ENCODE measurements at places on chromosomes 12 and 14.

- DNase-seq: no peak
Observed at GRCh38 chr14:40525314-40525713, 1081.4 kb upstream of the LRFN5 start.

DNA sequence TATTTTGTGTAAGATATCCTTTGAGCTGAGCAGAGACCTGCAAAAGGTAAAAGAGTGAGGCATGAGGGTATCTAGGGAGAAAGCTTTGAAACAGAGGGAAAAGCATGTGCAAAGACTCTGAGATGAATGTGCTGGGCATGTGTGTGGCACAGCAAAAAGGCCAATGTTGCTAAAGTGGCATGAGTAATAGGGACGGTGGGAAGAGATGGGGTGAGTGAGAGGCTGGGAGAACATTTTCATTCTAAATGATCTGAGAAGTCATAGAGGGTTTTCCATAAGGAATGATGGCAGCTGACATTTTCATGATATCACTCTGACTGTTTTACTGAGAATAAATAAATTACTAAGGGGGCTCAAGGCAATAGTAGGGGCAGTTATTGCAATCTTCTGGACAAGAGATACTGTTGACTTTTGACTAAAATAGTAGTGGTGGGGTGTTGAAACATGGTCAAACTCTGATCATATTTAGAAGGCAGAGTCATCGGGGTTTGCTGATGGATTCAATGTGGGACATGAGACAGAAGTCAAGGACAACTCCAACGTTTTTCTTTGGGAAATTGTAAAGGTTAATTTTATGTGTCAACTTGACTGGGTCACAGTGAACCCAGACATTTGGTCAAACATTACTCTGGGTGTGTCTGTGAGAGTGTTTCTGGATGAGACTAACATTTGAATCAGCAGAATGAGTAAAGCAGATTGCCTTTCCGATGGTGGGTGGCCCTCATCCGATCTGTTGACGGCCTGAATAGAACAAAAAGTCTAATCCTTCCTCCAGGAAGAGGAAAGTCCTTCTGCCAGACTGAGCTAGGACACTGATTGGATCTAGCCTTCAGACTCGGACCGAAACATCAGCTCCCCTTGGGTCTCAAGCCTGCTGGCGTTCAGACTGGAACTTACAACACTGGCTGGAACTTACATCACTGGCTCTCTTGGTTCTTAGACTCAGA lies 193.9 kb upstream of the PLXNC1 start:
- no peak for DNase-seq

DNA sequence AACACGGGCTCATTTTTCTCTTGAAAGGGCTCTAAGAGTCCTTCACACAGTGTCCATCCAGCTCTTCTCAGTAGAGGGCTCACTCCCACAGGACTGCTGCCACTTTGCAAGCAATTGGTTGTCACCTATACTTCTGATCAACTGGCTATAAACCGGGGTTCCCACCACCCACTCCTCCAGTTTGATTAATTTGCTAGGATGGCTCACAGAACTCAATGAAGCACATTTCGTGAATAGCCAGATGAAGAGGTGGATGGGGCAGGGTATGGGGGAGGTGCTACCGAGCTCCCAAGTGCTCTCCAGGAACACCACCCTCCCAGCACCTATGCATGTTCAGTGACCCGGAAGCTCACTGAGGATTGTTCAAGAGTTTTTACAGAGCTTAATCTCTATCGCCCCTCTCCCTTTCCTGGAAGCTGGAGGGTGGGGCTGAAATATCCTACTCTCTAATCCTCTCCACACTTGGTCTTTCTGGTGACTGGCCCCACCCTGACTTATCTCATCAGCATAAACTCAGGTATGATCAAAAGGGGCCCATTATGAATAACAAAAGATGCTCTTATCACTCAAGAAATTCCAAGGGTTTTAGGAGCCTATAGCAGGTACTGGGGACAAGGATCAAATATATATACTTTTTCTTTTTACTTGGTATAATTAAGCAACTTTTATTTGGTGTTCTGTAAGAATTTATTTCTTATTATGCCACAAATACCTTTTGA lies 13.9 kb upstream of the EGLN3 start:
- DNase-seq: no peak

GRCh38 chr12:132776816-132777568 lies 15.4 kb upstream of the ANKLE2 start:
- DNase-seq: peak; percentile 68

- no peak for DNase-seq
Observed at GRCh38 chr12:63212316-63212715, 61.3 kb upstream of the AVPR1A start.

DNA sequence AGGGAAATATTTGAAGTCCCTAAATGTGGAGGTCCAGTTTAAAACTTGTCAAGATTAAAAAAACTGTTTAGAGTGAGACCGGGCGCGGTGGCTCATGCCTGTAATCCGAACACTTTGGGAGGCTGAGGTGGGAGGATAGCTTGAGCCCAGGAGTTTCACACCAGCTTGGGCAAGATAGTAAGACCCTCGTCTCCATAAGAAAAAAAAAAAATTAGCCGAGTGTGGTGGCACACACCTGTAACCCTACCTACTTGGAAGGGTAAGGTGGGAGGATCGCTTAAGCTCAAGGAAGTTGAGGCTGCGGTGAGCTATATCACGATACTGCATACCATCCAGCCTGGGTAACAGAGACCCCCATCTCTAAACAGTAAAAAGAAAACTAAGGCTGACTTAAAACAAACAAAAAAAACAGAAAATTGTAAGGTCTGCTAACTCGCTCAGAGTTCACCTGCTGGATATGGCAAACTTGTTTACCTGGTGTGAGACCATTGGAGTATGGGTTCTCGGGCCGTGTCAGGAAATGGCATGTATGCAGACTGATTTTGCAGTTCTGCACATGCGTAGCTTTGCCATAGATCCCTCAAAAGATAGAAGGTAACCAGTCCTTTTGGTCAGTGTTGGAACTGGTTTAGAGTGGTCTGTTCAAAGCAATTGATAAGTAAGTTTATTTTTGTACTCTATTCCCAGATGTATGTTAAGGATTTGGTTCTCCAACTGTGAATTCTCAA lies 2.1 kb downstream of the RNF10 start:
- no peak for DNase-seq

- no peak for DNase-seq
Observed at GRCh38 chr14:95710106-95710505, 3.8 kb downstream of the TCL1A start.

GRCh38 chr12:106774808-106775524 lies 484 bp downstream of the RIC8B start:
- no peak for DNase-seq

GRCh38 chr14:43252866-43253265 lies 1254.2 kb downstream of the FSCB start:
- DNase-seq: no peak

GRCh38 chr14:46368275-46368674 lies 283.3 kb downstream of the RPL10L start:
- no peak for DNase-seq

DNA sequence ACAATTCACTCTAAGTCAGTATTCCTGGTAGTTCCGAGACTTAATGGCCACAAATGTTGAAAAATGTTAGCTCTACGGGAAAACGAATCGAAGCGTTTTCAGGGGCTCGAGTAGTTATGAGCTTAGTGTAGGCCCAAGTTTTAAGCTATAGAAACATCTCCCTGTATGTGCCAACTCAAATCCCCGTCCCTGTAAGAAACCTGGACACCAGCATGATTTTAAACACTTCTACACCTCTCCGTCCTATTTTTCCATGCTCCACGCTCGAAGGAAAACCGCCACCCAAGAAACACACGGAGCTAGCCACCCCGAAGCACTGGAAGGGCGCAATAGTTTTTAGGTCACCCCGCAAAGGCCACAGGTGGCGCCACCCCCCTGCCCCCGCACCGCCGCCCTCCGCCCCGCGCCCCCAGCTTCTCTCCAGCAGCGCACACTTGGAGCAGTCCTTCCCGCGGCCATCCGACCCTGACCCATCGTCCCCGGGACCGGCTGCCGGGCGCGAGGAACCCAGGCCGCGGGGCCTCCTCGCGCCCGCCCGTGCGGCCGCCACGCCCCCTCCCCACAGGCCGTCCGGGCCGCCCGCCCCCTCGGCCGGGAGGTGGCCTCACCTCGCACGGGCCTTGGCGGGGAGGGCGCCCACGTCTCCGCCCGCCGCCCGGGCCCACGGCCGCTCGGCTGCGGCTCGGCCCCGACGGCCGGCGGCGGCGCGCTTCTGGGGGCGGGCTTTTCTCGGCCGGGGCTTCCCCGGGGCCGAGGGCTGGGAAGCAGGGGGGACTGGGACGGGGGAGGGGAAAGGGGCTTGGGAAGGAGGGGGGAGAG lies 522 bp downstream of the R3HDM2 start:
- peak; percentile 9 for DNase-seq

DNA sequence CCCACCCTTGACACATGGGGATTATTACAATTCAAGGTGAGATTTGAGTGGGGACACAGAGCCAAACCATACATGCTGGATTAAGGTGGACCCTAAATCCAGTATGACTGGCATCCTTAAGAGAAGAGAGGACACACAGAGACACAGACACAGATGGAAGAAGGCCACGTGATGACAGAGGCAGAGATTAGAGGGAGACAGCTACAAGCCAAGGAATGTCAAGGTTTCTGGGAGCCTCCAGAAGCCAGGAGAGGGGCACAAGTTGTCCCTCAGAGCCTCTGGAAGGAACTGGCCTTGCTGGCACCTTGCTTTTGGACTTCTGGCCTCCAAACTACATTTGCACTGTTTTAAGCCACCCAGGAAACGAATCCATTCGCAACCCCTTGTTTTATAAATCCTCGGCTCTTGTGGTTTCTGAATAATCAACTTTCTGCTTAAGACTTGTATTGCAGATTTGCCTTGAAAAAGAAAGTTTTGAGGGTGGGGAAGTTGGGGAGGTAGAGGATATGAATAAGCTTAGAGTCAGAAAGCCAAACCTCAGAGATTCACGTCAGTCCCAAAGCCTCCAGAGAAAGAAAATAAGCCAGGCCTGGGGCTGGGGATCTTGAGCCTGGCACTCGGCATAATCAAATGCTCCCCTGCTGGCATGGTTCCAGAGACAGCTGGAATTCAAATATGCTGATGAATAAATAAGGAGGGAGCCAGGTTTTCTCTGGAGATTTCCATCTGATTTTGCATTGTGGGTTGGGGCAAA lies 224.2 kb upstream of the PWP1 start:
- DNase-seq: peak; percentile 83

DNA sequence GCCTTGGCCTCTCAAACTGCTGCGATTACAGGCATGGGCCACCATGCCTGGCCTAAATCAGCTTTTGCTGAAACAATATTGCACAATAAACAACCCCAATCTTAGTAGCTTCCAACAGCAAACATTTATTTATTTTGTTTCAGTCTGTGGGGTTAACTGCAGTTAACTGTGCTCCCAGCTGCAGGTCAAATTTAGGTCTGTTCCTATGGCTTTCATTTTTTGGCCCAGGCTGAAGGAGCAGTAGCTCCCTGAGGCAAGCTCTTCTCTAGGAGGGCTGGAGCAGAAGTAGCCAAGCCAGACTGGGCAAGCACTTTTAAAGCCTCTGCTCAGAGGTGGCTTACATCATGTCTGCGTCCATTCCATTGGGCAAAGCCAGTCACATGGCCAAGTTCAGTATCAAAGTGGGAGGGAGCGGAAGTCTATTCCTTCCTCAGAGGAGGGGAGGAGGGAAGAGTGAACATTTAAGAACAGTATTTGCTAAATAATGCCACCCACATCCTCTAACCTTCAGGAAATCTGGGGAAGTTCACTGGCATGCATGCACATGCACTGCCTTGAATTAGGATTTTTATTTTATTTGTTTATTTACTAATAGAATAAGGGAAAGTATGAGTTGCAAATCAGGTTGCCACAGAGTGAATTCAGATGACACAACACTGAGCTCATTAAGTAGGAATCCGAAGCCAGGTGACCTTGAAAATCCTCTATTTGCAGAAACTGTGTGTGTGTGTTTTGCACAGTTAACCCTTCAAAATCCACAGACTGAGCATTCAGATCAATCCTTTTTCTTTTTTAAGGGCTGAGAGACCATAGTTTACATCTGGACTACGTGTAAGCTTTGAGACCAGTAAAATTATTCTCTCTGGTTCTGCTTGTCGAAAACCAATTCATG lies 122.0 kb upstream of the SEL1L start:
- DNase-seq: no peak

DNA sequence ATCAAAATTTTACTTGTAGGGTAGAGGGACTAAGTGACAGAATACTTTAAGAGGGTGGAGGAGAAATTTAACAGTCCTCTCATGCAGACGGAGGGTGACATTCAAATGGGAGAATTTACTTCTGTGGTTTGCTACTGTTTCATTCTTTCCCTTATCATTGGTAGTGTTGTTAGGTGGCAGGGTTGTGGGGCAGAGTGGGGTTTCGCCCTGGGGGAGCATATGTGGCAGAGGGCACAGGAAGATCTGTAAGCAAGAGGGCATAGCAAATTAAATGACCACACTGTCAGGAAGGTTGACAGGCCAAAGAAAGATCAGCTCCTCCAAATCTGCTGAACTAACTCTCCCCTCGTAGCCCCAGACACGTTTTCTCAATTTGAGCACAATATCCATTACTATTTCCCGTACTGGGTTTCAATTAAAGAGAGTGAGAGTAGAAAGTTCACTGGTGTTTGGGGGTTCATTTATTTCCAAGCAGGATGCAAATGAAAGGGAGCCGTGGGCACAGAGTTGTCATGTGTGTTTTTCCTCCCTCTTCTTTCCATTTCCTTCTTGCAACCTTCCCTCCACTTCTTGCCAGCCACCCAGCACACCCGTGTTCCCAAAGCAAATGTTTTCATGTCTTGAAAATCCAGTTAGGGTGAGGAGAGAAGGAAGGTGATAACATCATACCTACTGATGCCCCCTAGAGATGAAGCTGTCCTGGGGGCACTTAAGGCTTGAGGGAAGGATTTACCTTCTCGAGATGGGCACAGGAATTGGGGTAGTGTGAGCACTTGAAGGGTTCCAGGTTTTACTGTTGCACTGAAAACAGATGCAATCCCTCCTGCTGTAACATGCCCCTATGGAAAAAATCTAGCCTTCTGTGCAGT lies 6.5 kb upstream of the TBX3 start:
- DNase-seq: no peak

GRCh38 chr14:63243646-63244045 lies 39.4 kb downstream of the RHOJ start:
- no peak for DNase-seq

DNA sequence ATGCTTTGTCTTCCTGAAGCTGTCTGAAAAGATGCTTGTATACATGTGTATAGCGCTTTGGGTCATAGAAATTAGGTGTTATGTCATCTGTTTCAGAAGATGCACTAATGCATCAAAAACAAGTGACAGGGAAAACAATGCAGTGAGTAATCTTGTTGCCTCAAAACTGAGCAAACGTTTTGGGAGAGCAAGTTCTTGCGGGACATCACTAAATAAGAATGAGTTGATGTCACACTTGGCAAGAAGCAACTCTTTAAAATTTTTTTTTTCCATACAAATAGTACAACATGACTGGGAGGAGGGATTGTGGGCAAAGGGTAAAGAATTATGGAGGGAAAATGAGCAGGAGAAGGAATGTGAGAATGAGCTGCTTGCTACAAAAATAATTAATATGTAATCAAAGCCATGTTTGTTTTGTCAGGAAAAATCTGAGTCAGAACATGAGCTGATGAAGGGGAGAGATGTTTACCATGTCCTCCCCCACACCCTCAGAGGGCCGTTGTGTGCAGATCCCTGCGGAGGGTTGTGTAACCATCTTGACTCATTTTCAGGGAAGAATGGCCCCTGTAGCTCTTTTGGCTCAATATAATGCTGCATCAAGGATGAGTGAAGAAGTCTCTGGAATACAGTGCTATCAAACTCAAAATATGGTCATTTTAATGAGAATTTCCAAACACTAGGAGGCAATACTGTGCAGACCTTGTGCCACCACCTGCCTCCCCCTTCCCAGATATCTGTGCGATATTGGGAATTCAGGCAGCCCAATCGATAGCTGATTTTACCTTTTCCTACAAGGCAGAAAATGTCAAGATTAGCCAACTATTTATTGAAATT lies 41.4 kb downstream of the BORCS5 start:
- DNase-seq: peak; percentile 90

Data from brain microvascular endothelial cell (primary cell).